ENCODE measurements at places on chromosomes 3 and 15.

DNA sequence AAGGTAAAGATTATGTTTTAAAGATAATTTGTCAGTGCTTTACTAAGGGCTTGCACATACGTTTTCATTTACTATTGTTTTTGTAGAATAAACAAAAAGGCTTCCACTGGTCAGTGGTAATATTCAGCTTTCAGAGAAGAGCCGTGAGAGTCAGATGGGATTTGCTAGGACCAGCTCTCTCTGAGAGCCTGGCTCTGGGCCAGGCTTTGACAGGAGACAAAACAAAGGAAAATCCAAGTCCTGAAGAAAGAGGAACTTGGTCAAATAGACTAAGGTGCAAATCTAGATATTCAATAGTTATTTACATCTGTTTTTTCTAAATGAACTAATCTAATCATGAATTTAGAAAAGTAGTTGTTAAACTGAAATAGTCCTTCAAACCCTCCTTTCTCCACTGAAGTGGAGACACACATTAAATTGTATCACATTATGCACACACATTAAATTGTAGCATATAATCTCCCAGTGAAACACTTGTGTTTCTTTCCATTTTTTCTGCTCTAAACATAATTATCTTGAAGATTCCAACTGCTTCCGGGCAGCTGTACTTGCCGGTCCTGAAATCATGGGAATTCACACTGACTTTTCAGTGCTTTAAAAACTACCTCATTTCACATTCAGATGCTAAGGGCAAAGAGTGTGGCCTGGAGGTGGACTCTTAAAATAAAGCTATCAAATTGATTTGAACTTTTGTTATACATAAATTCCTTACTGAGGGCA, 55.1 kb upstream of the FILIP1L start:
- DNase-seq, result no peak

DNA sequence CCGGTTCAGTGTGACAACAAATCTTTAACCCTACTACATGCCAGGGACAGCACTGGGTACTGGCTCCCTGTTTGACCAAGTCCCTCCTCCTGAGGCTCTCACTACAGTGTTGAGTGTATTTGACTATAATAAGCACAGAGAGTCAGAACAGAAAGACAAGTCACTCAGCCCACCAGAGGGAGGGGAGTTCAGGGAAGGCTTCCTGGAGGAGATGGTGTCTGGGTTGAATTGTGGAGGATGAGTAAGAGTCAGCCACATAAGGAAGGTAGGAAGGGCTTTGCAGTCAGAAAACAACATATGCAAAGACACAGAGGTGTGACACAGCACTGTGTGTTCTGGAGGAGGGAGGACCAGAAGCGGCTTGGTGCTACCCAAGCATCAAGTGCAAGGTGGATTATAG, 17.7 kb downstream of the MEGF11 start:
- no peak for DNase-seq

DNA sequence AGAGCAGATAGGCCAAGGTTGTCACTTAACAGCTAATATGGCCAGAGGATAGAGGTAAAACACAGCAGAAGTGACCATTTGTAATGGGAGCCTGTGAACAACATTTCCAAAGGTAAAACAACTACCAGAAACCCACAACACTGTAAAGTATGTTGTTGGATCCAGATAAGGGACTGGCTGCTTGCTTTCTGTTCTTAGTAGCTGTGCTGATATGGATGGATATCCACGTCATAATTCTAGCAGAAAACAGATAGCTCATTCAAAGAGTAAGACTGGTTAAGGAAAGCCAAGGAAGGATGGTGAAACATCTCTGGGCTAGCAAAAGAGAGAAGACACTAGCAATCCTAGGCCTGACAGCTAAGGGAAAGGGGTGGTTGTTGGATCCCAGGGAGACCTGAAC, 36.9 kb upstream of the SPRED1 start:
- no peak for DNase-seq

- DNase-seq, result no peak
Measured at GRCh38 chr15:64651601-64652191, 123.7 kb downstream of the RBPMS2 start.

DNA sequence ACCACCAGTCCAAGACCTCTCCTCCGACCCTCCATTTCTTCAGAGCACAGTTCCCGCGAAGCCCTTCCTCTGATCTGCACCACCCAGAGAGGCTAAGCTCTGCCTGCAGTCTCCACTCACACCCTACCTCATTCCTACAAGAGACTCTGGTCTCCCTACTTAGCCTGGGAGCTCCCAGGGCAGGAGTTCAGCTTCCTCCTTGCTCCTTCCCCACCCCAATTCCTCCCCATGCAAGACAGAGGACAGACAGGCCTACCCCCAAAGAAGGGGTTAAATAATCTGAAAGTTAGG, 12.6 kb upstream of the VIPR1 start:
- no peak for DNase-seq

DNA sequence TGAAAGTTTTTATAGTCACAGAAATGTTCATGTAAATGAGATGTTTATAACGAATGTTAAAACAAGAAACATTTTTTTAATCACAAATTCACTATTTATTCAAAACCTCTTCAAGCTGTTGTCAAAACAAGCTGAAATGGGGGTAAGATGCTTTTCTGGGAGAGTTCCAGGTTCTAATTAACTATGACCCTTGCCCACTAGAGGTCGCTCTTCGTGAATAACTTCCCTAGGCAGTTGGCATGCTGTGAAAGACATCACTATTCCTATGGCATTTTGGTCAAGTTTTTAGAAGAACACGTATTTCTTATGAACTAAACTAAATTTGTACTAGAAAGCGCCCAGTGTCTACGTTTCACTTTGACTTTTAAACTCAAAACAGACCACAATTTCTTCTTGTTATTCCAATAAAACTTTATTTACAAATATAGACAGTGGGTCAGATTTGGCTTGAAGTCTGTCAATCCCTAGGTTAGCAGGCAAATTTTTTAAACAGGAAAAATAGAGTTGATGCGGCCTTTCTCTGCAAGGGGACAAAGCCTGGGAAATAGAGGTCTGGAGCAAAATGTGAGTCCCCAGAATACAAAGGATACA, 62.8 kb upstream of the CMTM8 start:
- DNase-seq, result peak; percentile 19

DNA sequence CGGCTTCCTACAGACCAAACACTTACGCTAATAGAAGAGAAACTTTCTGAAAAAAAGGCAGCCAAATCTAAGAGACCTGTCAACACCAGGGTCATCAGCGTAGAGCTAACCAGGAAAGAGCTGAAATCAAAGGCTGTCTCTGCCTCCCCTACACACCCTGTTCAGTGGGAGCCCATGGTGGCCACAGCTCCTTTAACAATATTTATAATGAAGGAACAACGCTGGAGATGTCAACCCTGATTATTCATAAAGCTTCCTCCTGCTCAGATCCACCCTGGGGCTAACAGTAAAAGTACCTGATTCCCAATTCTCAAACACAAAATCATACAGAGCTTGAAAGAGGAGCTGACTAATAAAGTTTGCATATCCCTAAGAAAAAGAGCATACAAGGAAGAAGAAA, 133.7 kb downstream of the ANXA2 start:
- DNase-seq, result no peak

DNA sequence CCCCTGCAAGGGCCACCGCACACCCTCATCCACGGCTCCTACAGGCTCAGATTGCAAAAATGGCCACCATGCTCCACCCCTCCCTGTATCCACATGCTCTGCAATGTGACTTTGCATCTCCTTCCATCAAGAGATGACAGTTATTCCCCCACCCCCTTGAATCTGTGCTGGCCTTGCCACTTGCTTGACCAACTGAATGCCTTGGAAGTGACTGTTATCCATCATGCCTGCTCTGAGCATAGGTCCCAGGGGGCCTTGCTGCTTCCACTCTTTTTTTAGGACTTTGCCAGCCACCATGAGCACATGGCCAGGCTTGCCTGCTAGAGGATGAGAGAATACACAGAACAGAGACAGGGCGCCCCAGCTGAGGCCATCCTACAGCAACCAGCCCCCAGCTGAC, 13.6 kb downstream of the HAPLN3 start:
- DNase-seq, result no peak
